Calu3 (cell line): ENCODE measurements at places on chromosomes 4 and X. TPM values are rescaled to one million over a fixed set of nuclear protein-coding genes. Genes with fewer than 3 reads are reported as not detected.

Gene PWWP3B
- total RNA-seq: not detected in 2 replicates

Gene EDA
- total RNA-seq: 5.0 and 5.7 TPM in 2 replicates

DNA sequence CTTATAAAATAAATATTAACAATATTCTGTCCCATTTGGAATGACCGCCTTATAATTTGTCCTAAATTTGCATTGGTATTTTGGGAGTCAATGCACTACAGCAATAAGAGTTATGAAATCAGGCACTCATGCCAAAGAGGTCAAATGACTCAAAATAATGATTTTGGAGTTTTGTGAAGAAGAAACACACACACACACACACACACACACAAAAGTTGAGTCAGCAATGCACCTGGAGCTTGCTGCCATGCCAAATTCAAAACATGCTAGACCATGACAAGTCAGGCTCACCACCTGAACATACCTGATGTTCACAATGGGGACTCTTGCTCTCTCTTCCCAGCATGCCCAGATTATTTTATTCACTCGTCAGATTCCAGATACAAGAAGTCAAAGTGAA lies 56.7 kb downstream of the PROM1 start:
- peaks cover 25% of the 10 kb centered on the region for H3K4me1 ChIP-seq
- H3K4me3 ChIP-seq: no peak overlapping the region
- DNase-seq: no peak
- H3K36me3 ChIP-seq: peaks cover 4% of the 10 kb centered on the region
- H3K27me3 ChIP-seq: no peaks in the 10 kb centered on the region

- no peaks in the 10 kb centered on the region for H3K36me3 ChIP-seq
- H3K4me3 ChIP-seq: no peak overlapping the region
- DNase-seq: no peak
- H3K27me3 ChIP-seq: no peaks in the 10 kb centered on the region
Measured at GRCh38 chr4:104418286-104418685, 76.4 kb downstream of the CXXC4 start.

DNA sequence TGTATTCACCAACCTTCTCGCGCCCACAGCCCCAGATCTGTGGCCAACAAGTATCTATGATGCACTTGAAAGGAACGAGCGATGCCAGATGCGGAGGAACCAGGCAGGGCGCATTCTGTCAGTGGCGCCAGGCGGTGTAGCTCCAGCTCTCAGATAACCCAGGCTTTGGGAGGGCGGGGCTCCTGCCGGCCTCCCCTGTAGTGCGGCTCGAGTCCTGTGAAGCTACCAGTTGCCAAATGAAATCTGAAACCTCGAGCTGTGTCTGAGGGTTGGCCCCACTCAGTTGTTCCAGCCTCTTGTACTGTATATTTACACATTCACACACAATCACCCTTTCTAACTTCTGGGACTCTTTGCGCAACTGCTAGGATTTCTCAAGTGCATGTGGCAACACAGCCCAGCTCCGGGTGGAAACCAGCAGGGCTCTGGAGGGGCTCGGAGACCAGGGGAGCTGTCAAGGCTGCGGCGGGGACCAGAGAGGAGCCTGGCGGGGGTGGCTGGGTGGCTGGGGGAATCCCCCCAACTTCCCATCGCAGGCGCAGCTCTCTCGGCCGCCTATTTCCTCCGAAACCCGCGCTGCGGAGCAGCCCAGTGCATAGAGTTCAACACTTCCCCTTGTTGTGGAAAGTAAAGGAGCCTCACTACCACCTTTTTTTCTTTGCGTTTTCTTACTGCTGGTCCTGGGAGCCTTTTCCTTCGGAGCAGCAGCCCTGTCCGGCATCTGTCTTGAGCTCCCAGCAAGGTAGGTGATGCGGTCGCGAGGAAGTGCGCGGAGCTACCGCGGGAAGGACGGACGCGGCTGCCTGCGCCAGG lies at the start of gene ARHGAP24:
Gene ARHGAP24 (plus strand): TSS at position 333 of the 813 bp plus-strand sequence.
- H3K4me1 ChIP-seq: no peaks in the 10 kb centered on the region
- no peak within 1 kb of the TSS for H3K27ac ChIP-seq
- DNase-seq: peak; percentile 72
- peaks cover 11% of the 10 kb centered on the region for H3K36me3 ChIP-seq
- H3K4me3 ChIP-seq: peak within 1 kb of the TSS; percentile 76
